AG04449 (cell line): ENCODE measurements at places on chromosomes 3 and 15.

GRCh38 chr3:171811913-171812335 lies 1.6 kb upstream of the PLD1 start:
- no peak for DNase-seq

- DNase-seq: no peak
Measured at GRCh38 chr3:47012342-47013230, 33.1 kb downstream of the NBEAL2 start.

DNA sequence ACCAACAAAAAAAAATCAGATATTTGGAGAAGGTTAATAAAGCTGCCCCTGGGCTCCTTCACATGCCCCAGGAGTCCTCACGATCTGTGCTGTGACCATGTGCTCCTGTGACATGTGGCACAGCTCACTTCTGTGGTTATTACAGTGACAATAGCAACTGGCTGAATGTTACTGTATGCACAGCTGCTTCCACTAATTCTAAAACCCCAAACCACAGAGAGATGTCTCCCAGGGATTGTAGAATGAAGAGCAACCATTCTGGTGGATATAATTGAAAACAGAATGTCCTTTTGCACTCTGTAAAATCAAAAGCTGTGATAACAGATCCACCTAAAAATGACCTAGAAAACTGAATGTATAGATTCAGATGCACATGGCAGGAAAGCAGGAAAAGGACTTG lies 489.2 kb upstream of the CNTN4 start:
- DNase-seq: no peak

DNA sequence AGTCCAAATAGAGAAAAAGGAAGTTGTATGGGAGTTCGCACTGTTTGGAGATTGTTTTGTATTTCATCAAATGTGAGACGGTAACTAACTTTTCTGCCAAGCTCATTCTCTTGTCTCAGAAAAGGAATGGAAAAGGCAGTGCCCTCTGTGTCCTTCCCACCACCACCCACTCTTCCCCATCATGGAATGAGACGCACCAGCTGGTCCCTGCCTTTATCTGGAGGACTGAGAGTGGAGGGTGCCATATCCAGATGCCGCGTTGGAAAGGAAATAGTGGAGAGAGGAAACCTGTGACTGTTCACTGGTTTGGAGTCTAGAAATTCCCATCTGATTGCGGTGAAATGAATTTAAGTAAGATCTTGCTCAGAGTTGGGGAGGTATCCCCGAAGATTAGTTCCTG lies 3.7 kb upstream of the CCK start:
- no peak for DNase-seq

- DNase-seq: no peak
Measured at GRCh38 chr3:172077197-172077757, 37.9 kb downstream of the FNDC3B start.

DNA sequence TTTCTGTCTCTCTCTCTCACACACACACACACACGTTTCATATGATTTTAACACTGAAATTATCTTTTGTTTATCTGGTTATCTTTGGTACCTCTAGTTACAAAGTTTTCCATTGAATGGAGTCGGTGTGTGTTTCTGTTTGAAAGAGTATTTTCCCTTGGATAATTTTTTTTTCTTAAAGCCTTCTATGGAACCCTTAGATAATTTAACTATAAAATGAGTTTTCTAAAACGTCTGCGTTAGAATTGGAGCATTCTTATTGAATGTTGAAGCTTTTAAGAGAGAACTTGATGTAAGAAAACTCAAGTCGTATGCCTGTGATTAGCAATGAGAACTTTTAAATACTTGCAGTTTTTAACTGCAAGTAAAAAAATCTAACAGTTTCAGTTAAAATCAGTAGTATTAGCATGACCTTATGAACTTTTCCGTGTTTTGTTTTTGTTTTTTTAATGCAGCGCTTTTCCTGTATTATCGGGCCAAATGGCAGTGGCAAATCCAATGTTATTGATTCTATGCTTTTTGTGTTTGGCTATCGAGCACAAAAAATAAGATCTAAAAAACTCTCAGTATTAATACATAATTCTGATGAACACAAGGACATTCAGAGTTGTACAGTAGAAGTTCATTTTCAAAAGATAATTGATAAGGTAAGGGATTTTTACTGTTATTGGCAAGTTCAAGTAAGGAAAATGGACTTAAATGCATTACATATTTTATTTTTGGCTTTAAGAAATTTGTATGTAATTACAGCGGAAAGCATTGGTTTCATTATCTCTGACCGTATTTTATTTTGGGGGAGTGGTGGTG lies 3.0 kb downstream of the SMC4 start:
- DNase-seq: no peak

DNA sequence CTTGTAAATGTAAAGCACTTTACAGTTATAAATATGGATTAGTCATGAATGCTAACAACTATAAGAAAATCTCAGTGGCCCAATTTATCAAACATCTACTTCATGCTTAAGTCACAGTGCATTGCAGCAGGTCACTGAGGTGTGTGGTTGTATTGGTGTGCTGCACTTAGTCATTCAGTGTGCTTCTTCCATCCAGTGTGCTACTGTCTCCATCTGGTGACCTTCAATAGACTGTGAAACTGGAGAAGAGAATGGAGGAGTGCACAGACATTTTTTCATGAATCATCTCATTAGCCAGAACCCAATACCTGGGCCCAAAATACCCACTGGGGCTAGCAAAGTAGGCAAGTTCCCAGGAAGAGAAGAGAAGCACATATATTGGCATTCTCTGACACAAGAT lies 199.6 kb downstream of the SHOX2 start:
- no peak for DNase-seq

DNA sequence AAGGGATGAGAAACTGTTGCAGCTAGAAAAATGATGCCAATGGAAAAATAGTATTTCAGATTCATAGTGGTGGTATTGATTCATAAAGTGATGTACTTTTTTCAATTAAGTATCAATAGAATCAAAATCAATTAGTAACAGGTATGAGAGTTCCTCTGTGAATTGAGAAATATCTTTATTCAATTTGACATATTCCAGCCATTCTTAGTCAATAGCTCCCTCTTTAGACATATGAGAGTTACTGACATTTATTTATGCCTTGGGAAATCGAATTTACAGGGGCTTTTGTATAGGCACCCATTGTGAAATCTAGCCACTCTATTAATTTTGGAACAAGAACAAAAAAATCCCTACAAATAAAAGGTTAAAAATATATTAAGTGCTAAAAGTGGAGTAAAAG lies 386.9 kb upstream of the CNTN3 start:
- DNase-seq: no peak
